Kidney epithelial cell (primary cell): ENCODE measurements at places on chromosomes 13 and 19. TPM values are rescaled to one million over a fixed set of nuclear protein-coding genes. Genes with fewer than 3 reads are reported as not detected.

The CEACAM5 gene
- total RNA-seq, result not detected in 2 replicates

The LGALS14 gene
- total RNA-seq, result not detected in 2 replicates

The KLC3 gene
- total RNA-seq, result 8.6 and 8.9 TPM in 2 replicates

GRCh38 chr19:40625406-40626120 is 24.4 kb downstream of the LTBP4 start:
- no peak for DNase-seq

GRCh38 chr19:1206150-1206863 is 729 bp downstream of the STK11 start:
- DNase-seq, result no peak

DNA sequence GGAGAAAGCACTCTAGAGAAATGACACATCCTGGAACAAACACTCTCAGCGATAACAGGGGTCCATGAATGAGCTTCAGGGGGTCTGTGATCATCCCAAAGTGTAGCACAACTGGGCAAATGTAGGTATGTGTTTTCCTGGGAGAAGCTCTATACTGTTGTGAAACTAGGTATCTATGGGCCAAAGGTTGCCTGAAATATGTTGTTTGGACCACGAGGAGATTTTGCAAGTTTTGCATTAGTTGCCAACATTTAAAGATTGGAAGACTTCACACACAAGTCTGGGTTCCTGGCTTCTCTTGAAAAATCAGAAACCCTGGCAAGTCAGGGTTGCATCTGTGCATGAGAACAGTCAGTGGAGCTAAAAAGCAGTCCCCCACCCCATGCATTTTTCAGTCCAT is 26.7 kb upstream of the POU2F2 start:
- no peak for DNase-seq

DNA sequence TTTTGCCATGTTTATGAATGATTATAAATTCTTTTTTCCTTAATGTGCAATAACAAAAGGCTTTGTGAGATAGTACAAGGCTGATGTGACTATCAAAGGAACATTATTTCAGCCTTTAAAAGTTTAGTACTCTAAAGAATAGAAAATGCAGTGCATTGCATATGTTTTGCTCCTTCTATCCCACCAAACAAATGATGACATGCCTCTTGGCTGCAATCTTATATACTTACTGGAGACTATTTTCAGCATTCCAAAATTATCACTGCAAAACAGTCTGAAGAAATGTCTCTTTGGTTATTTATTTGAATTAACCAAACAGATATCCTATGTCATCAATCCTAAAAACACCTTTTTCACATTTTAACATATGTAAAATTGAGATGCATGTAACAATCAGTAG is 776.5 kb upstream of the SPRY2 start:
- no peak for DNase-seq

GRCh38 chr19:54188215-54188871 is 1.0 kb downstream of the MBOAT7 start:
- DNase-seq, result no peak
